ENCODE measurements at places on chromosomes 3 and 15. TPM values are rescaled to one million over a fixed set of nuclear protein-coding genes. Genes with fewer than 3 reads are reported as not detected.

The SPINK8 gene
- polyA plus RNA-seq: not detected

The CYP8B1 gene
- not detected for polyA plus RNA-seq

The ALPK3 gene
- polyA plus RNA-seq: 110 TPM

The ABI3BP gene
- polyA plus RNA-seq: 20.0 TPM

DNA sequence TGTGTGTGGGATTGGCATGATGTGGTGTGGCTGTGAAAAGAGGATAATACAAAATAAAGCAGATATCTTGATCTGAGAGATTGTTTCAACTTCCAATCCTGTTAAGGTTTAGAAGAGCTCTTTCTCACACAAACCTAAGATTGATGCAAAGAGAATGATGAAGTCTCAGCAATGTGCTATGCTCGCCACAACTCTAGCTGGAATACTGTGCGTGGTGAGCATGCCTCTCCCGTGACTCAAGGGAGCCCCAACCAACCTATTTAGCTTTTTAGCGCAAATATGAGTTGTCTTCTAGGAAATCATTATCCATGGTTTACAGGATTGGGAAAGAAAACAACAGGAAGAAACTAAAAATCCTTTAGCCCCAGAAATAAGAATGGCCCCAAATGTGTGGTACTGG, 28.5 kb downstream of the BTLA start:
- peaks cover 19% of the 10 kb centered on the region for H3K4me1 ChIP-seq
- H3K27ac ChIP-seq: no peak overlapping the region
- DNase-seq: no peak
- no peaks in the 10 kb centered on the region for H3K27me3 ChIP-seq
- H3K4me3 ChIP-seq: no peak overlapping the region

DNA sequence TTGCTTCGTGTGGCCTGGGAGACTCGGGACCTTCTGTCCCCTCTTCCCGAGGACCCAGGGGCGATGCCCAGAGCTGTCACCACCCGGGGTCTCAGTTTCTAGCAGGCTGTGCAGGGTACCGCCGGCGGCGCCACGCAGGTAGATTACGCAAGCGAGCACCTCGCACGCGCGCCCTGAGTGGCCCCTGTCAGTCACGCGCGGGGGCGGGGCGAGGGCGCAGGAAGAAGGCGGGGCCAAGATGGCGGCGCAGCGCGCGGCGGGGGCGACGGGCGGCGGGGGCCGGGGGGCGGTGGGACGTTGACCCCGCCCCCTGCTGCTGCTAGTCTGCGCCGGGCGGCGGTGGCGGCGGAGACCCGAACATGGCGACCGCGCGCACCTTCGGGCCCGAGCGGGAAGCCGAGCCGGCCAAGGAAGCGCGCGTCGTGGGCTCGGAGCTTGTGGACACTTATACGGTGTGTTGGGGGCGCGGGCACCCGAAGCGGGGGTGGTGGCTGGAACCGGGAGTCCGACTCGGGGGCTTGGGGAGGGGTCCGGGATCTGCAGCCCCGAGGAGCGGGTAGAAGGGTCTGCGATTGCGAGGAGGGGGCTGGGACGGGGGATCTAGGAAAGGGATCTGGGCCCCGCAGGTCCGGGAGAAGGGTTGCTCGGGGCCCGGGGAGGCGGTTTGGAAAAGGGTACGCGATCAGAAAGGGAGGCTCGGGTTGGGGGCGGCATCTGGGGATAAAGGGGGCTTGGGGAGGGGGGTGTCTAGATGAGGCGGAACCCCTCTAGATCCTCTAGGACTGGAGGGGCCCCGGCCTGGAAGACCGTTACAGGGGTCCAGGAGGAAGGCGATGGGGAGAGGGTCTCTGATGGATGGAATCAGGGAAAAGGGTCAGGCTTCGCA, at the start of gene NISCH:
TSS of gene NISCH (plus strand) at position 322 of the 886 bp plus-strand sequence. CDS start at position 360, 38 bp downstream.
- peak; percentile 95 for DNase-seq
- peaks cover 31% of the 10 kb centered on the region for H3K4me1 ChIP-seq
- H3K27ac ChIP-seq: peak within 1 kb of the TSS; percentile 99
- H3K36me3 ChIP-seq: peaks cover 29% of the 10 kb centered on the region

DNA sequence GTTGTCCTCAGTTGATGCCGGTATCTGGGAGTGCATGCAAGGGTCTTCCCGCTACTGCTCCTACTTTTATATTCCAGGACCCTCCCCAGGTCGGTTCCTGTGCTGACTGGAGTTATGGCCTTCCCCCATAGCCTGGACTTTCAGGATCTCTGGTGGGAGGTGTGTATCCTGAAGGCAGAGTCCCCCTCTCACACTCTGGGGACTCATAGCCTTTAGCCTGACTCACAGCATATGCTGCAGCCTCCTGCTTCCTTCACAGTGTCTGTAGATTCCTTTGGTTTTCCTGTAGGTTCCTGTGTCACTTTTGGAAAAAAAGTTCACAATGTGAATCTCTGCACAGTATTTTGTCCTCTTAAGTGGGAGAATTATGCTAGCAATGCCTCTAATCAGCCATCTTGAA, 180.6 kb upstream of the RBMS3 start:
- no peak overlapping the region for H3K4me3 ChIP-seq
- no peaks in the 10 kb centered on the region for H3K27me3 ChIP-seq
- no peaks in the 10 kb centered on the region for H3K36me3 ChIP-seq
- no peak for DNase-seq
- H3K4me1 ChIP-seq: no peaks in the 10 kb centered on the region

- H3K27me3 ChIP-seq: no peaks in the 10 kb centered on the region
- H3K27ac ChIP-seq: no peak overlapping the region
- no peaks in the 10 kb centered on the region for H3K36me3 ChIP-seq
- H3K4me1 ChIP-seq: no peaks in the 10 kb centered on the region
- no peak overlapping the region for H3K4me3 ChIP-seq
Observed at GRCh38 chr15:68465861-68466560, 34.0 kb upstream of the ITGA11 start.

GRCh38 chr3:148066802-148067201, 630.9 kb upstream of the AGTR1 start:
- no peak overlapping the region for H3K27ac ChIP-seq
- no peak overlapping the region for H3K4me3 ChIP-seq
- H3K36me3 ChIP-seq: no peaks in the 10 kb centered on the region
- no peak for DNase-seq
- no peaks in the 10 kb centered on the region for H3K27me3 ChIP-seq
- no peaks in the 10 kb centered on the region for H3K4me1 ChIP-seq

GRCh38 chr3:46609212-46609721, 3.1 kb upstream of the FAM240A start:
- no peaks in the 10 kb centered on the region for H3K4me1 ChIP-seq
- no peak for DNase-seq
- H3K27me3 ChIP-seq: no peaks in the 10 kb centered on the region
- no peaks in the 10 kb centered on the region for H3K36me3 ChIP-seq
- no peak overlapping the region for H3K4me3 ChIP-seq
- no peak overlapping the region for H3K27ac ChIP-seq

DNA sequence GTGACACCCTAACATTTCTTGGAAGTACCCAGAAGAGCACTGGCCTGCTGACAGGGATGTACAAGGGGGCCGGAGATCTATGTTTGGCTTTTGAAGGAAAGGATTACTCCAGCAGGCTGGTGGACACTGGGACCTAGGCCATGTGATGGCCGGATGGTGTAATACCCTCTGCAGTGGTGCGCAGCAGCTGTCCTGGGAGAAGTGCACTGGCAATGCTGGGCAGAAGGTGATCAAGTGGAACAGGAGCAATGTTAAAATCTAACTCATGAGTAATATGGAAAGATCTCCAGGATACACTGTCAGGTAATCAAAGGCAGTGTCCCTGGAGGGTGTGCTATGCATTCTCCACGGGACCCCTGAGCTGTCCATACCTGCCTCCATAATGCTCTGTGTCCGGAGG, 71.2 kb upstream of the POMGNT2 start:
- H3K36me3 ChIP-seq: no peaks in the 10 kb centered on the region
- peaks cover 11% of the 10 kb centered on the region for H3K4me1 ChIP-seq
- DNase-seq: no peak
- no peaks in the 10 kb centered on the region for H3K27me3 ChIP-seq
- no peak overlapping the region for H3K27ac ChIP-seq

DNA sequence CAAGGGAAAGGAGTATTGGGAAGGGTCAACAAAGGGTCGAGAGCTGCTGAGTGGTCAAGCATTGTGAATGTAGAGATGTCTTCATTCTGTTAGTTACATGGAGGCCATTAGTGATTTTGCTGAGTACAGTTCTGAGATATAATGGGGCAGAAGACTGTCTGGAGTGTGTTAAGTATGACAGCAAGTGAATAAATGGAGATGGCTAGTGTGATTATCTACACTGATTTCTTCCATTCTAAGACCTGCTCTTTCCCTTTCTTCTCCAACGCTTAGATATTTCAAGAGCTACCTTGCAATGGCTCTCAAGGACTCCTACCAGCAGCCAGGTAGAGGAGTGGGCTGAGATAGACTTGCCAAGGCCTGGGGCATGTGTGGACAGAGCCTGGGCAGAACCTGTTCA, 216.5 kb downstream of the MFSD1 start:
- no peak for DNase-seq
- no peak overlapping the region for H3K27ac ChIP-seq
- H3K4me3 ChIP-seq: no peak overlapping the region
- no peaks in the 10 kb centered on the region for H3K4me1 ChIP-seq
- H3K27me3 ChIP-seq: no peaks in the 10 kb centered on the region
- H3K36me3 ChIP-seq: no peaks in the 10 kb centered on the region

GRCh38 chr15:98827217-98827616, 178.9 kb downstream of the IGF1R start:
- H3K27me3 ChIP-seq: no peaks in the 10 kb centered on the region
- H3K27ac ChIP-seq: no peak overlapping the region
- DNase-seq: no peak
- H3K4me1 ChIP-seq: peaks cover 10% of the 10 kb centered on the region
- H3K36me3 ChIP-seq: no peaks in the 10 kb centered on the region

DNA sequence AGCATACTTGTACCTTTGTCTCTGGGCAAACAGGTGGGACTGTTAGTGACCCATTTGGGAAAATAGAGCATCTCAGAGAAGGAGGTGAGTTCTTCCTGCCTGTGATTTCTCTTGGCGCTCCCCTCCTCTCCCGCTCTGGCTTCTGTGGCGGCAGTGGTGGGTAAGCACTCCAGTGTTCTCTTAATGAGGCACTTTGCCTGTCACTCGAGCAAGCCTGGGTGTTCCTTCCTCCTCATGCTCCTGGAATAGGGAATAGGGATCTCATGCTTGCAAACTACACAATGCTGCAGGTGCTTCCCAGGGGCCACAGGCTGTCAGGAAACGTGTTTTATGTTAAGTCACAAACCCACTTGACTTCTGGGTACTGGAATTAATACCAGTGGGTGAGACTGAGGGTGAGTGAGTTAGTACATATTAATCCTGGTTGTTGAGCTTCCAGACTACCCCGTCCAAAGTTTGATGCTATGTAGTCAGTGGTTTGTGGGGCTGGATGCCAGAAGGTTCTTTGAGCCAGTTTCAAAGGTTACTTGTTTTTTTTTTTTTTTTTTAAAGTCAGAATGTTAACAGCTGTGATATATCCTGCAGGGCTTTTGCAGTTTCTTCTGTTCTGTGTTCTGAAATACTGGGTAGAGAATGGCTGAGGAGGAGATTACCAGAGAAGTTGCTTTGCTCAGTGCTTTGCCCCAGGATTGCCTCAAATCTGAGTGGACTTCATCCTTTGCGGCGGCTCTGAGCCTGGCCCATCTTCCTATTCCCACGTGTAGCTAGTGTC, 30.5 kb downstream of the EDEM1 start:
- H3K27me3 ChIP-seq: no peaks in the 10 kb centered on the region
- no peak for DNase-seq
- peaks cover 61% of the 10 kb centered on the region for H3K36me3 ChIP-seq
- H3K27ac ChIP-seq: no peak overlapping the region
- H3K4me3 ChIP-seq: no peak overlapping the region
- H3K4me1 ChIP-seq: no peaks in the 10 kb centered on the region

- H3K4me1 ChIP-seq: peaks cover 24% of the 10 kb centered on the region
- H3K4me3 ChIP-seq: no peak overlapping the region
- no peaks in the 10 kb centered on the region for H3K36me3 ChIP-seq
- no peaks in the 10 kb centered on the region for H3K27me3 ChIP-seq
- no peak for DNase-seq
Observed at GRCh38 chr3:113143353-113143752, 68.0 kb upstream of the BOC start.

- no peaks in the 10 kb centered on the region for H3K4me1 ChIP-seq
- H3K4me3 ChIP-seq: no peak overlapping the region
- no peaks in the 10 kb centered on the region for H3K36me3 ChIP-seq
- DNase-seq: no peak
- H3K27me3 ChIP-seq: no peaks in the 10 kb centered on the region
- H3K27ac ChIP-seq: no peak overlapping the region
Observed at GRCh38 chr3:40925231-40925630, 274.1 kb upstream of the CTNNB1 start.

- no peaks in the 10 kb centered on the region for H3K36me3 ChIP-seq
- H3K27me3 ChIP-seq: peaks cover 58% of the 10 kb centered on the region
- no peaks in the 10 kb centered on the region for H3K4me1 ChIP-seq
- no peak overlapping the region for H3K4me3 ChIP-seq
- H3K27ac ChIP-seq: no peak overlapping the region
Observed at GRCh38 chr3:14563946-14564539, 23.9 kb upstream of the GRIP2 start.

DNA sequence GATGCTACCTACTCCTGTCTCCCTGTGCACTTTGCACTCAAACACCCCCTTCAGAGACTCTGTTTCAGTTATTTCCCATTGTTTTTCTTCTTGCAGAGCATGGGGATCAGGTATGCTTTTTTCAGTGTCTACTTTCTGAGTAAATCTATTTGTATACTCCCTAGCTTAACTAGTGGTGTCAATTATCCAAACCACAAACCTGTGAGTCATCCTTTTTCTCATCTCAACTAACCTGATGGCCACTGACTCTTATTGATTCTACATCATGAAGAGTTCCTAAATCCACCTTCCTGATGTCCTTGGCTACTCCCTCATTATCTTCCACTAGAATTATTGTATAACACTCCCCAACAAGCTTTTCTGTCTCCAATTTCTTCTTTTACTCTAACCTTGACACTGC, 68.0 kb downstream of the DIPK2A start:
- no peaks in the 10 kb centered on the region for H3K27me3 ChIP-seq
- H3K4me1 ChIP-seq: no peaks in the 10 kb centered on the region
- H3K27ac ChIP-seq: no peak overlapping the region
- H3K4me3 ChIP-seq: no peak overlapping the region
- no peaks in the 10 kb centered on the region for H3K36me3 ChIP-seq

DNA sequence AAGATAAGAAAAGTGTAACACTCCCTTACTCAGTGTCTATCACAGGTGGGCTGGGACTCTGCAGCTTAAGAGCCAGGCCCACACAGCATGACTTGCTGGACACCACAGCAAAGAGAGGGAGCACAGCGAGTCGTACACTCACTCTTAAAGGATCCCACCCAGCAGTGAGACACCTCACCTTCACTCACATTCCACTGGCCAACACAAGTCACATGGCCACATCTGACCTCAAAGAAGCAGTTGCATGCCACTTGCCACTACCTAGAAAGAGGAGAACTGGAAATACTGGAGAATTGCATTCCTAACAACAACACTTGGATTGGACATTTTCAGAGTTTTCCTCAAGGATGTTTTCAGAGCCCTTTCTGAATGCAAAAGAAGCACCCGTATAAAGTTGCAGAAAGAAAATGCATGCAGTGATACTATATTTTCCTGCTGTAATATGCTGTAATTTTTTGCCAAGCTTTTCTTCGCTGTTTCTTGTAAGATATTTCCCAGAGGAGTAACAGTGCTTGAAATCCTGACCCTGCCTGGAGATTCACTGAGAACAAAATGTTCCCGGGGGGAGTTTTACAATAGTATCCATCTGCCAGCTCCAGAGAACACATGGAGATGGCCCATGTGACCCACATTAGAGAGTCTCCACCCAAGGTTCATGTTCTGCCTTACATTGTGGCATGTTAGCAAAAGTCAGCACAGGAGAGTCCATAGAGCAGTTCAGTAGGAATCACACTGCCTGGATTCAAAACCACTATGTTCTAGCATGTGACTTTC, 42.2 kb downstream of the TRIM42 start:
- no peak overlapping the region for H3K4me3 ChIP-seq
- H3K27ac ChIP-seq: no peak overlapping the region
- no peaks in the 10 kb centered on the region for H3K4me1 ChIP-seq
- H3K36me3 ChIP-seq: no peaks in the 10 kb centered on the region
- no peaks in the 10 kb centered on the region for H3K27me3 ChIP-seq
- DNase-seq: no peak

All from heart right ventricle (tissue), 16 donors.